ENCODE measurements at places on chromosomes 4 and X.

DNA sequence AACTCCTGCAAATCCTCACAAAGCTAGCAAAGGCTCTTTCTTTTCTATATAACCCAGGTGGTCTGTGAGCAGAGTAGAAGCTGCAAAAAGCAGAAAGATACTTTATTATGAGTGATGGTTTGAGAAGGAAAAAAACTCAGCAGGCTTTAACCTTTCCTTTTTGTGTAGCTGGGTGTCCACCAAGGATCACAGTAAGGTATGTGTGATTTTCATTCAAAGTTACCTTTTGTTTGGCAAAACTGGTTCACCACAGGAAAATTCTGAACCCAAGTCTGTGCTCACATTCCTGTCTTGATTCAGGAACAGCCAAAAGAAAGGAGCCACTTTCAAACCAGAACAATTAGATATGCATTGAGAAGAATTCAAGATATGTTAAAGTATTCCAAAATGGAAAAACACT is 35.7 kb downstream of the FRAS1 start:
- DNase-seq, result no peak

- DNase-seq, result no peak
Observed at GRCh38 chrX:112678831-112679230, 907 bp downstream of the LHFPL1 start.

- DNase-seq, result no peak
Observed at GRCh38 chrX:129093706-129094105, 429.6 kb downstream of the SMARCA1 start.

- DNase-seq, result no peak
Observed at GRCh38 chr4:101870874-101871273, 80.3 kb downstream of the BANK1 start.

DNA sequence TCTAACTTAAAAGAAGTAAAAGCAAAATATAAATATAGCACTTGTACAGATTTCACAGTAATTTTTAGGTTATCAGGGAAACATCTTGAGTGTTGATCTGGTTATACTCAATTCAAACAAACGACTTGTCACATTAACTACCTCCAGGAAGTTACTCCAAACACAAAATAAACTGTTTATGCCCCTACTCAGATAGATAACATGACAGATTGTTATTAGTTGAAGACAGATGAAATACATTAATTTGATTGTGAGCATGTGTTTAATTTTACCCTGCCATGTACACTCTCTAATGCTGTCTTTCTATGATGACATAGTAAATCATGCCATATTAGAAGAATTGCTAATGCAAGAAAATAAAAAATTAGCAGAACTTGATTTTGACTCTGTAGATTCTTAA is 88.0 kb downstream of the RAB28 start:
- DNase-seq, result no peak

DNA sequence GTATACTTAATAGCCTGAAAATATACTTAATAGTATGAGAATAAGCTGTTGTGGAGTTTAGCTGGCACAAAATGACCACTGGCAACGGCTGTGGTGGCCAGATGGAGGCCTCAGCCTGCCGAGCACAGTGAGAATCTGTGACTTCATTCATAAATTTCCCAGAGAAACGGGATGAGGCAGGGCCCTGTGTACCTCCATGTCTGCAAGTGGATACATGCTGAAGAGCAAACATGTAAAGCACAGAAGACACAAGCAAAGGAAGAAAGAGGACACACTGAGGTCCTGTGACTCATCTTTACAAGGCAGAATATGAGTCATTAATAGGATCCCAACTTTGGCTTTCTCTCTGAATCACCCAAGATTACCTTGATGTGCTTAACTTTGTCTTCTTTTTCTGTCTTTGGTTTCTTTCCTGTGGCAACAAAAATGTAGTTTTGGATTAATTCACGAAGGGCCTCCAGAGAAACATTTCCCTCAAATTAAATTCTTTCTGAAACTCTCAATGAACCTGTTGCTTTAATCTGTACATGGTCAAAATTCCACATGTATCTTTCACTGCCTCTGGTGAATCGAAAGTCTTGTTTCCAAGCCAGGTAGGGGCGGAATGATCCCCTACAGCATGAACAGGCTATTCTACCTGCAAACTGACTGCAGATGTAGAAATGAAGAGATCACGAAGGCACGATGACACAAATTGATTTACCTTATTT is 56.4 kb downstream of the IRF2 start:
- no peak for DNase-seq

DNA sequence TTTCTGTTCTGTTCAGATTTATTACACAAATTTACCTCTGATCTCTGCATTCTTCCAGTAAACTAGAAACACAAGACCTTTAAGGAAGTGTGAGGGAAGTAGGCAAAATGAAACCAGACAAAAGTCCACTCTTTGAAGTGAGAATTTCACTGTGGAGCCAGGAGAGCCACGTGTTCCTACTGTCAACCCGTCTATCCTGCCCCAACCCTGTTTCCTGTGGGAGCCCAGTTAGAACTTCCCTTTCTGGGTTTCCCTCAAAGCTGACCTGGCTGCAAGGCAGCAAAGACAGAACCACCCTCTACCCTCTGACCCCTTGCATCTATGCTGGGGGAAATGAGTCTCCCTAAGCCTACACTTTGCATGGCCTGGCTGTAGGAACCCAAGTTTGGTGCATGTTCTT is 40.0 kb downstream of the TMEM144 start:
- peak; percentile 24 for DNase-seq

DNA sequence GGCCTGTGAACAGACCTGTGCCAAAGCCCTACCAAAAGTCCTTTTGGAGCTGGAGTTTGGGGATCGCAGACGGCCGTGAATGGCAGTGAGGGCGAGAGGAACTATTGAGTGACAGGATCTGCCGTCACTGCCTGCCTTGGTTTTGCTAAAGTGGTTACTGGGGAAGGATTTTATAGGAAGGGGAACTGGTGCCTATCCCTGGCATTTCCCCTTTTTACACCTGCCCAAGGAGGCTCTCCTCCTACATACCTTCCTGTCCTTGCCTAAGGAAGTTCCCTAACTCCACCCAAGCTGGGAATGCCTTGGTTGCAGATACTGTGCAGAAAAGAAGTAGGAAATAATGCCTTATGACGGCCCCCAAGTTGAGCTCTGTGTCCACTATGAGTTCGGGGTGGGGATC is 14.5 kb downstream of the LONRF3 start:
- no peak for DNase-seq

- no peak for DNase-seq
Observed at GRCh38 chrX:99073551-99073950, 1336.5 kb downstream of the PCDH19 start.

DNA sequence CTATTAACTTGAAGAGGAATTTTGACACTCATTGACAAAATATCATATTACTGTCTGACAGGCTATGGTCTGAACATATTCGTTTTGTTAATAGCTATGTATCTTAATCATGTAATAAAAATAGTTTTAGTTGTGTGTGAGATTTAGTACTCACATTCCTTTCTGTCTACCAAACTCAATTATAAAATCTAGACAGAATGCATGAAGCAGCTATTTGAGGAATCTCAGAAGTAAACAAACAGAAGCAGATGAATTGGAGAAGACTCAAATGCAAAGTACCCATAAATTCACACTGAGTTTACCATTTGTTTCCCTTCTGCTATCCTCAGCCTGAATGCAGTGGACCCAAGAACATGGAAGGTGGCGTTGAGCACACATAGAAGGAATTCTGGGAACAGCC is 841.6 kb upstream of the AADAT start:
- DNase-seq, result no peak
